ENCODE measurements at places on chromosomes 6 and 20.

GRCh38 chr6:31479933-31480535, 17.9 kb upstream of the MICB start:
- DNase-seq, result no peak

DNA sequence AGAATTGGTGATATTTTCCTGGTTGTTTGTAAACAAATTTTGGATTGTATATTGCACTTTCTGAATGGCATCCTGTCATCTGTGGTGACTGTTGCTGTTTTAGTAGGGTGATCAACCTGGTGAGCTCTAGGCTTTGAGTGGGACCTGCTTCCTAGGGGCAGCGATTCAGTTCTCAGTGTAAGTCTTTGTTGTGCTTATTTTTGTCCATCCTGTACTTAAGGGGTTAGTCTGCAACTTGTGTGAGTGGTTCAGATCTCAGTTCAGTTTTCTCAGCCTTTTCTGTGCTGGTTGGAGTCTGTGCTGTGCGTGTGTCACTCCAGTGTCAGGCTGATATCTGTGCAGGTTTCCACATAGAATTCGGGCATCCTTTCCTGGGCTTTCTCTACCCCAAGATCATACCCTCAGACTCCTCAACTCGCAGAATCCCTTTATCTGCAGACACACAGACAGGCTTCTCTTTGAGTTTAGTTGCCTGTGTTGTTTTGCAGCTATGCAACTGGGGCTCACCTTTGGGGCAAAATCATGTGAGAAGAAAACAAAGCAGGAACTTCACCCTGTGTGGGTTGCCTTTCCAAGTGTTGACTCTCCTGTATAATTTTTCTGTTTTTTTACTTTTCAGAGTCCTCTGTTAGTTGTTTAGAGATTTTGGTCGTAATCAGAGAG, 177.7 kb downstream of the FARS2 start:
- DNase-seq, result no peak

- DNase-seq, result peak; percentile 95
These were observed 51.5 kb downstream of the COL19A1 start for GRCh38 chr6:69917834-69918233.

GRCh38 chr20:52963131-52963530, 9.0 kb upstream of the TSHZ2 start:
- DNase-seq, result no peak

DNA sequence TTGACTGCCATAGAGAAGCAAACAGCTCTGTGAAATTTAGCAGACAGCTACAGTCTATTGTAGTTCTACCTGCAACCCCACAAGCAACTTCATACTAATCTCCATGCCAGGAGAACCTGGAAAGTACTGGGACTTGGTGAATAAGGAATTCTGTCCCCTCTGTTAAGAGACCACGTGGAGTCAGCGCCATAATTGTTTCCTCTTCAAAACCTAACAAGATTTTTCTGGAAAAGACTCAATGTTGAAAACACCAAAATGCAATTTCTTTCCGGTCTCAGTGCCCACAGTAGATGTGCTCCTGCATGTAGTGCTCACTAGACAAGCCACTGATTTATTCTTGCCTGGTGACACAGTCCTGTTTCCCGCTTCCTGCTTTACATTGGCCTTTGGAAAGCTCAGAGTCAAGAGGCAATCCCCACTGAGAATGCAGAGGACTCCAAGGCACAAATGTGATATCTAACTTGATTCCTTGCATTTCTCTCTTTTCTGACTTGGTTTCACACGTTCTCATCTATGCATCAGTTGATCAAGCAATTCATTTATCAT, 268.3 kb downstream of the HIVEP2 start:
- no peak for DNase-seq

- no peak for DNase-seq
These were observed 15.6 kb upstream of the STX11 start for GRCh38 chr6:144134737-144135136.

DNA sequence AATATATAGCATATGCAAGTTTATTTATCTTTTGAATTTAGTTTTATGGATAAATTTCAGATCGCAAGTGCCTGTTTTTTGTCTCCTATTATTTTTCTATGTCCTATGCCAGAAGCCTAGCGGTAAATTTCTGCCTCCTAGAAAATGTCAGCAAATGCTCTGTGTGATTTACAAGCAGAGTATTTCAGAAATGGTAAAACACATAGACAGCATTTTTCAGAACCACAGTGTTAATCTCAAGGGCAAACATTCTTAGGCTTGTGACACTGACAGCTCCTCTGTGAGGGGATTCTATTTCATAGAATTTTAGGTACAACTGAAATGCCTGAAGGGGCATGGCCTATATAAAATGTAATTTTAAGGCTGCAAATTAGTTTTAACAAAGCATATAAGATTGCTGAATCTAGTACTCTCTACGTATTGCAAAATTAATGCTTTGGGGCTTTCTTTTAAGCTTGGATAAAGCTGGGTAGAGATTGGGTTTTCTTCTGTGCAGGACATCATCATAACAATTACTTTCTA, 89.9 kb upstream of the PTCHD4 start:
- peak; percentile 28 for DNase-seq

GRCh38 chr6:16419636-16420336, 181.4 kb downstream of the GMPR start:
- no peak for DNase-seq

DNA sequence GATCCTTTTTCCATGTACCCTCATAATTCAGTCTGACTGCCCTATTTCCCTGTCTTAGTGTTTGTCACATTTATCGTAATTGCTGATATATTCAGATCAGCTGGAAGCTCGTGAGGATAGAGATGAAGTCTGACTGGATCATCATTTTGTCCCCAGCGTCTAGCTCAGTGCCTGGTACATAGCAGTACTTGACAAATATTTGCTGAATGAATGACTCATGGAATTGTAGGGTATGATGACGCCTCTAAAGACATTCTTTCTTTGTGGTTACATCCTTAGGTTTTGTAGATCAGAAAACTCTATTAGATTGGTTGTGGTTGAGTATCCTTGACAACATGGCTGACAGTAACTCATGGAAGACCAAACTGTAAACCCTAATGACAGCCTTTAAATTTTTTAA, 68.9 kb downstream of the MTHFD1L start:
- peak; percentile 83 for DNase-seq

DNA sequence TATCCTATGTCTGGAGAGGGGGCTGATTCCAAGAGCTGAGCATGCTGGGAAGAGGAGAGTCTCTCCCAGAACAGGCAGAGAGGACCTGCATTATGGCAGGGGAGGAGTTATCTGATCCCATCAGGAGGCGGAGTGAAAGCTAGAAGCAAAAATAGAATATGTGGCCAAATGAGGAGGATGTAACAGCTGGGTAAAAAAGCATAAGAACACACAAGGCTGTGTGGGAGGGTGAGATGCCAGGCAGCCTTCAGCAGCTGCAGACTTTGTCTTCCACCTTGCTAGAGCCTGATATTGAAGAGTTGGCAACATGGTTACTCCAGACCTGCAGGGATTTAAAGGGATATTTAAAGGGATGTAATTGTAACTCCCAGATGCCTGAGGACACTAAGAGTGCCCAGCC, 167.1 kb downstream of the PTPRT start:
- no peak for DNase-seq

- DNase-seq, result no peak
These were observed 52.1 kb downstream of the PHACTR3 start for GRCh38 chr20:59656417-59656816.

- peak; percentile 55 for DNase-seq
These were observed 268.0 kb downstream of the TFAP2A start for GRCh38 chr6:10146715-10147451.

GRCh38 chr6:23983735-23984134, 142.3 kb upstream of the NRSN1 start:
- DNase-seq, result no peak

- DNase-seq, result peak; percentile 55
These were observed 224.5 kb upstream of the AGPAT4 start for GRCh38 chr6:161498359-161498758.

- no peak for DNase-seq
These were observed 269.5 kb upstream of the ARID1B start for GRCh38 chr6:156507656-156508055.

DNA sequence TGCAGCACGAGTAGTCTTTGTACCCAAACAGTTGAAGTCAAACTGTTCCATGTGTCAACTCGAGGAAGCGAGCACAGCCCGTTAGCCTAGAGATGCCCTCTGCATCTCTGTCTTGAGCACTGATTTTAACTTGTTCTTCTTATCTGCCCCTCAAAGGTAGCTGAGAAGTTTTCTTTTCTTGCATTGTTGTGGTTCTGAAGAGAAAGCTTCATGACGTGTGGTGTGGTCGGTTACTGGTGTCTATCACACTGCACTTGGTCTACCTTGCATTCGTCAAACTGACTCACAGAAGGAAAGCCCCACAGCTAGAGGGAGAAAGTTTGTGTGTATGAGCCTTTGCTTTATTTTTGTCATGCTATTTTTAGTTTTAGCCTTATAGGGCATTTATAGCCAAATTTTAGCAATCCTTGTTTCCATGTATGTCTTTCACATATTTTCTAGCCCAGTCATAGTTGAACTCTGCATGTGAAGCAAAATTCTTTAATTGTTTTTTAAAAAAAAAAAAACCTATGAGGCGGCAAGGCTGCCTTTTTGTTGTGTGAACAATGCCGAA, 115.1 kb downstream of the JAG1 start:
- peak; percentile 89 for DNase-seq

DNA sequence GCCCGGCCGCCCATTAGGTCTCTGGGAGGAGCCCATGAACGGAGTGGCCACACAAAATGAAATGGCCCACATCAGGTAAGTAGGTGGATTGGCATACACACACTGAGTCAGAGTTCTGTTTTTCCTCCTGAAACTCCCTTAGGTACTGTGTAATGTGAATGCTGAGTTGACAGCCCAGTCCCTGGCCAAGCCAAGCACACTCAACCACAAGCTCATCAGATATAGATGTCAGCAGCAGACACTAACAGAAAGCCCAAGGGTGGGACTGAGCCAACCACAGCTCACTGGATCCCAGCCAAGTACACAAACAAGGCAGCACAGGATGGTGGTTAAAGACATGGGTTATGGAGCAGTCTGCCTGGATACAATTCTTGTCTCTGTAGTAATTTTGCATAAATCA, 403.4 kb downstream of the GJA1 start:
- peak; percentile 73 for DNase-seq

DNA sequence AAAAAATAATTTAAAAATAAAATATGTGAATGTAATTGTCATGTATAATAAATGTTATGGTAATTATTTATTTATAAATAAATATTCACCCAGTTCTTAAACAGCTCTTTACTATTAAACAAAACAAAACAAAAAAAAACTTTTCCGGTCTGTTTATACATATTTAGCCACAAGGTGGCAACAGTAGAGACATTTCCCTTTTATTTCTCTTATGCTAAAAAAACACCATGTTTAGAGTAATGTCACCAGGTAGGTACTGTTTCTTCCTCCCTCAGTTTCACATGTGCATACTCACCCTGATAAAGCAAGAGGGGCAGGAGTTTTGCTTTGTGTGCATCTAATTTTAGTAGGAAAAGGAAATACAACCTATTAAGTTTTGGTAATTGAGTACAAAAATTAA, 610.4 kb upstream of the IMPG1 start:
- DNase-seq, result peak; percentile 18

GRCh38 chr6:153437193-153437592, 306.1 kb upstream of the RGS17 start:
- DNase-seq, result no peak

DNA sequence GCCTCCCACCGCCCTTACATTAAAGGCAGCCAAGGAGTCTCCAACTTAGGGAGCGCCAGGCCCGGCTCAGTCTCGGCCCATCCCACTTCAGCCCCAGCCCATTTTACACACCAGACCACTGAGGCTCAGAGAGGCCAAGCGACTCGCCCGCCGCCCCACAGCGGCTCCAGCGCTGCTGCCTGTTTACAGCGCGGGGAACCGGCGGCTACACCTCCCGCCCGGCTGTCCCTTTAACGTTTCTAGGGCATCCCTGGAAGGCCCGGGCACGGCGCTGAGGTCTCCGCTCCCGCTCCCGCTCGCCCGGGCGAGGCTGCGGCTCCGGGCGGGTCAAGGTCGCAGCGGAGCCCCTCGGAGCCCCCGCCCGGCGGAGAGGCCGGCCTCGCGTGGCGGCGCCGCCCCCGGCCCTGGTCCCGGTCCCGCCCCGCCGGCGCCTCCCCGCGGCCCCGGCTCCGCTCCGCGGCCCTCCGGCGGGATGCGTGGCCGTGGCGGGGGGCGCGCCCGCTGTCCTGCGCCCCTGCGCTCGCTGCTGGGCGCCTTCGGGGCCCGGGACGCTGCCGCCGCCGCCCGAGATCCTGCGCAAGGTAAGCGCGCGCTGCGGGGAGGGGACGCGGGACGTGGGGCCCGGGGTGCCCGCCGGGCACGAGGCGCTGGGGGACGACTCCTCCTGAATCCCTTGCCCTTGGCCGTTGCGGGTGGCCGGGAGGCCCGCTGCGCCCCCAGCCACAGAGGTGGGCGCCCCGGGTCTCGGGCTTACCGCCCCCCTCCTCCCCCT, 27.1 kb upstream of the PHACTR3 start:
- DNase-seq, result no peak

DNA sequence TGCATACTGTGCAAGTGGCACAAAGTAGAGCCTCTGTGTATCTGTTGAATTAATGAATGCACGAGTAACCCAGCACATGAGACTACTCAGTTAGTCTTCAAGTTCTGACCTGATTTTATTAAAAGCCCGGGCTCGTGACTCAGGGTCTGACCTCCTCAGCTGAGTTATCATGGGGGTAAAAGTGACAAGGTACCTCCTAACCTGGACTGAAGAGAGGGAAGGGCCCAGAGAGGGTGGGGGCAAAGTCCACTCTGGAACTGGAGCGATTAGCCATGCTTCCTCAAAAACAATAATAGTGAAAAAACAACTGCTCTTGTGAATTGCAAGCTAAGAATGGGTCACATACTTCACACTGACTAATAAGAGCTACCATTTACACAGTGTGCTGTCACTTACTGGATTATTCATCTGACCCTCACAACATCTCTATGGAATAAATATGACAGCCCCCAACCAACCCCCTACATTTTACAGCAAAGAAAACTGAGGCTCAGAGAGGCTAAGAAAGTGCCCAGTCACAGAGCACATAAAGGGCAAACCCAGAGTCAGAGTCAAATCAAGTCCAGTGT, 26.7 kb downstream of the TRERF1 start:
- no peak for DNase-seq

DNA sequence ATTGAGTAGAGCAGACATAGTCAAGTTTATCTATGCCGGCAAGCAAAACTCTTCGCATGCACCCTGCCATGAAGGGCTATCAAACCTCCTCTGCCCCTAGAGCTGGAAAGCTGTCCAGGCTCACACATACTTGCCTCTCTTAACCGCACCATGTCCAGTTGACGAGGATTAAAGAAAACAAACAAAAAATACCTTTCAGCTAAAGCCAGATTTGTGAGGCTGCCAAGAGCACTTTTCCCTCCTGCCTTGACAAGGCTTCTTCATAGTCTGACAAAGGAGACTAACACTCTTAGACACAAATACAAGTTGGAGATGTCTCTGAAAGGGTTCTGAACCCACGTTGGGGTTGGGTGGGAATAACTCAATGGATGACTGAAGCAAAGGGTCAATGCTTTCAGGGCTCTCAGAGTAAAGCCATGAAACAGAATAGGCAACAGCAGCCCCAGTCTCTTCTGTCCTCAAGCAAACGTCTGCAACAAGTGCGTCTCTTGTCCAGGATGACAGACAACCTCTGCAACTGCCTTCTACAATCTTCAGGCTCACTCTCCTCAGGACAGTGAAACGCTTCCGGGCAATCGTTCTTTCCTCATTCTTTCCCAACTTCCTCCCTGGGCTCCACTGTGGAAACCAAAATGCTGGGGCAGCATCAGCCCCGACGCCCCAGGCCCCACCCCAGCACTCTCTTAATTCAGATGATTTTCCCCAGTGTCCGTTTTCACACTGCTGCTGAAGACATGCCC, 57.8 kb downstream of the AGPAT4 start:
- DNase-seq, result no peak
